Stimulated activated CD4-positive, alpha-beta T cell treated with anti-CD3 and anti-CD28 coated beads, Interleukin-12 subunit alpha, Interleukin-12 subunit beta, amount 100 ng/mL, for 48 hours (primary cell): ENCODE measurements at places on chromosomes 1 and 21.

- no peak for DNase-seq
Observed at GRCh38 chr1:65691152-65691900, 101.4 kb upstream of the PDE4B start.

GRCh38 chr1:71706029-71706671, 576.2 kb downstream of the NEGR1 start:
- no peak for DNase-seq

DNA sequence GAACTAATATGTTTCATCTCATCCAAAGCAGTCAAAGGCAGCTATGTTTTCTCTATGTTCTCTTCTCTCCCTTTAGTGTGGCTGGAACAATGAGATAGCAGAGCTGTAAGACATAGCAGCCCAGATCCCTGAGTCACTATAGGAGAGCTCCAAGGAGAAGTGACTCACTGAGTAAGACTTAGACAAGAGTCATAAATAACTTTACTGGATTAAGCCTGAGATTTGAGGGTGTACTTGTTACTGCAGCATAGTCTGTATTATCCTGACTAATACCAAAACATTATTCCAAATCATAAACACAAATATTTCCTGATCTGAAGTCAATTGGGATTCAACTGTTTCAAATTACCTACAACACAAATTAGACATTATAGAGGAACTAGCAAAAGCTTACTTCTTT, 3.9 kb downstream of the KRTAP19-8 start:
- no peak for DNase-seq

- no peak for DNase-seq
Observed at GRCh38 chr1:102776071-102776470, 332.3 kb downstream of the COL11A1 start.

GRCh38 chr21:14285147-14285761, 69.3 kb downstream of the RBM11 start:
- no peak for DNase-seq

DNA sequence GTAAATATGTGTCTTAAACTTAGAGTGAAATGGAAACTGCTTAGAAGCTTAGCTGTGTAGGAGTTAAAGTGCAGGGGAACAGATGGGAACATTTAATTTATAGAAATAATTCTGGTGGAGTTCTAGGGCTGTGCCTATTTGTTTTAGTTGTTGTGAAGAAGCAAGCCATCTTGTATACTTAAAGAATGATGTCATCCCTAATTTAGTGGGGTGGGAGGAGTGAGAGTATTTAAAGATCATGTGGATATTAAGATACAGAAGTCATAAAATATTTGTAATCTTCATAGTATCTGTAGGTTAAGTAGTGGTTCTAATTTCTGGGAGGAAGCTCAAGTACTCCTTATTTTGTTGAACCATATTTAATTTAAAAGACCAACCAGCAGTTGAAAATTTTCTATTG, 41.5 kb downstream of the BACH1 start:
- DNase-seq, result no peak

DNA sequence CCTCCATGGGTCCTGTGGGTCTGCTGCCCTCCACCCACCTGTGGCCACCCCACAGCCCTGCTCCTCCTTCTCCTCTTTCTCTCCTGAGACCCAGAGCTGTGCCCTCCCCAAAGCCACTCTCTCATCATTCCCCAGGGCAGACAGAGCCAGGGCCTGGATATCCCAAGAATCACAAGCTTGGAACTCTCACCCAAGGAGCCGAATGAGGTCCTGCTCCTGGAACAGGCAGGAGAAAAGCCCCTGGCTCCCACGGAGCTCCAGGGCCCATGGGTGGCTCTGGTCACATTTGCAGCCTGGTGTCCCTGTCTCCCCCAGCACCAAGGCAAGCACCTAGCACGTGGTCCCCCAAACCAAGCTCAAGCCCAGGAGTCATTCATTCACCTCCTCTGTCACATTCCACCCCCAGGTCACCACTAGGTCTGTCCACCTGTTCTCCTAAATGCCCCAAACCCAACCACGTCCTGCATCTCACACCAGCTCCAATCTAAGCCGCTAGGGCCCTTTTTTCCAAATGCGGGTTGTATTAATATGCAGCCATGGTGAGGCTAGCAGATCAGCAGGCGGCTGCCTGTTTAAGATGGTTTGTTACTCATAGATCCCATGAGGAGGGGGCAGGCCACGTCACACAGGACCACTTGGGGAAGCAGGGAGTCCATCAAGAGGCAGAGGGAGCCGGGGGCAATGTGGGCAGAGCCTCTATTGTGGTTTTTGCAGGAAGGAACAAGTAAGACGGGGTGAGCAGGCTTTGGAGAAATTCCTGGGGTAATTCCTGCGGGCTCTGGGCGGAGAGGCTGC, 215.5 kb upstream of the VAMP3 start:
- no peak for DNase-seq

- no peak for DNase-seq
Observed at GRCh38 chr1:205927676-205928075, 15.6 kb downstream of the SLC26A9 start.

DNA sequence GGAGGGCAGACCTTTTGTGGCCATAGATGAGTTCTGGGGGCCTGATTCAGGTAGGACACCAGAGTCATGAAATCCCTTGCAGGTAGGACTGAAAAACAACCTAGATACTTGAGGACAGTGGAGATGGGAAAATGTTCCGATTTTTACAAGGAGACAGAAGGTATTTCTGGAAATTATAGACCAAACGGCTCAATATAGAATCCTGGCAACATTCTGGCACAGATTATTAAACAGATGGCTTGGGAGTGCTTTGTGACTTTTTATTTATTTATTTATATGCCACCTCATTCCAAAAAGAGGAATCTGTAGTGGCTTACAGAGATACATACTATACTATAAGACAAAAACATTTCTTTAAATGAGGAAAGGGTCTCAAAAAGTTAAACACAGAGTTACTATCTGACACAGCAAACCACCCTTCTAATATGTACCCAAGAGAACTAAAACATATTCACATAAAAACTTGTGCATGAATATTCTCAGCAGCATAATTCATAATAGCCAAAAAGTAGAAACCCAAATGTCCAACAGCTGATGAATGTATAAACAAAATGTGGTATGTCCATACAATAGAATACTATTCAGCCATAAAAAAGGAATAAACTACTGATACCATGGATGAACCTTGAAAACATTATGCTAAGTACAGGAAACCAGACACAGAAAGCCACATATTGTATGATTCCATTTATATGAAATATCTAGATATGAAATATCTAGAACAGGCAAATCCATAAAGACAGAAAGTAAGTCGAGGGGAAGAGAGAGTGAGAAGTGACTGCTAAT, 49.8 kb downstream of the CDK18 start:
- DNase-seq, result no peak

GRCh38 chr1:61851849-61852669, 109.8 kb downstream of the PATJ start:
- no peak for DNase-seq

- no peak for DNase-seq
Observed at GRCh38 chr1:112532064-112532463, 23.3 kb downstream of the WNT2B start.

DNA sequence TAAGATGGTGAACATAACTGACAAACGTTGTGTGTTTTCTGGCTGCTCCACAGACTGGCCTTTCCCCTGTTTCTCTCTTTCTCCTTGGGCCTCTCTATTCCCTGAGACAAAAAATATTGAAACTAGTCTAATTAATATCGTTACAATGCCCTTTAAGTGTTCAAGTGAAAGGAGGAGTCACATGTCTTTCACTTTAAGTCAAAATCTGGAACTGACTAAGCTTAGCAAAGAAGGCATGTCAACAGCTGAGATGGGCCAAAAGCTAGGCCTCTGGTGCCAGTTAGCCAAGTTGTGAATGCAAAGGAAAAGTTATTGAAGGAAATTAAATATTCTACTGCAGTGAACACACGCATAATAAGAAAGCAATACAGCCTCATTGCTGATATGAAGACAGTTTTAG, 32.2 kb upstream of the FCRL3 start:
- no peak for DNase-seq

GRCh38 chr1:155131856-155132255, 3.8 kb upstream of the SLC50A1 start:
- no peak for DNase-seq

GRCh38 chr1:201511941-201512539, 5.1 kb upstream of the CSRP1 start:
- no peak for DNase-seq

GRCh38 chr21:36159356-36159921, 2.8 kb downstream of the DOP1B start:
- DNase-seq, result no peak

- no peak for DNase-seq
Observed at GRCh38 chr1:56715156-56715555, 70.0 kb downstream of the PRKAA2 start.

DNA sequence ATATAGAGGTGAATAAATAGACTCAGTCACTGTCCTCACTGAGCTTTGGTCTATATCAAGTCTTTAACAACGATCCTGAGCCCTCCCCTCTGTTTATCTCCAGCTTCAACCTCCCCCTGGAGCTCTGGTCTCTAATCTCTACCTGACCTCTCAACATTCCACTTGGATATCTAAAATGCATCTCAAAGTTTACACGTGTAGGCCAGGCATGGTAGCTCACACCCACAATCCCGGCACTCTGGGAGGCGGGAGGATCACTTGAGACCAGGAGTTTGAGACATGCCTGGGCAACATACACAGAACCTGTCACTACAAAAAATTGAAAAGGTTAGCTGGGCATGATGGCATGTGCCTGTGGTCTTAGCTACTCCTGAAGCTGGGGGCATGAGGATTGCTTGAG, 53.4 kb downstream of the GADD45A start:
- no peak for DNase-seq

GRCh38 chr1:201939148-201939547, 7.2 kb downstream of the LMOD1 start:
- no peak for DNase-seq

GRCh38 chr1:202576816-202577215, 133.4 kb downstream of the SYT2 start:
- no peak for DNase-seq

DNA sequence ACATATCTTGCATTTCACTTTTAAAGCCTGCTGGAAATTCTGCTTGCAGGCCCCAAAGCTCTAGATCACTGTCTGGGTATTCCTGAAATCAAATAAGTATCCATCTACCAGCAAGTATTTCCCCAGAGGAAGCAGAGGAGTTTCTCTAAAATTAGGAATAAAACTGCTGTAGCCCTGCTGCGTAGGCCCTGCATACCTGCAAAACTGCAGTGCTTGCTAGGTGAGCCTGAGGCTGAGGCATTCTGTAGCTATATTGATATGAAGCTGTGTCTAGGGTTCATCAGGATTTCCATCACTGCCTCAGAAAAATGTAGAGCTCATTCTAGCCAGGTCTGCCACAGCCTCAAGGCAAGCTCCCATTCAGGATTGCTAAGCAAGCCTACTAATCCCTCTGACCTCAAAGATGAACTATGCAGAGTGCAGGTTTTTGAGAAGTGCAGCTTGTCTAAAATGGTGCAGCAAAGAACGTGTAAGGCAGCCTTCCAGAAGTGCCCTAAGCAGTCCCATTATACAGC, 28.7 kb downstream of the NPHS2 start:
- DNase-seq, result no peak
